Thoracic aorta (tissue), 2 donors: ENCODE measurements at places on chromosomes 6 and 20.

- no peak for DNase-seq
These were observed 6.4 kb upstream of the PSMG4 start for GRCh38 chr6:3252369-3252768.

GRCh38 chr6:65595540-65595939 lies 111.5 kb downstream of the EYS start:
- DNase-seq = no peak

GRCh38 chr6:1962201-1962600 lies 283.2 kb downstream of the GMDS start:
- DNase-seq = no peak

- DNase-seq = no peak
These were observed 84.2 kb downstream of the EZR start for GRCh38 chr6:158735009-158735408.

DNA sequence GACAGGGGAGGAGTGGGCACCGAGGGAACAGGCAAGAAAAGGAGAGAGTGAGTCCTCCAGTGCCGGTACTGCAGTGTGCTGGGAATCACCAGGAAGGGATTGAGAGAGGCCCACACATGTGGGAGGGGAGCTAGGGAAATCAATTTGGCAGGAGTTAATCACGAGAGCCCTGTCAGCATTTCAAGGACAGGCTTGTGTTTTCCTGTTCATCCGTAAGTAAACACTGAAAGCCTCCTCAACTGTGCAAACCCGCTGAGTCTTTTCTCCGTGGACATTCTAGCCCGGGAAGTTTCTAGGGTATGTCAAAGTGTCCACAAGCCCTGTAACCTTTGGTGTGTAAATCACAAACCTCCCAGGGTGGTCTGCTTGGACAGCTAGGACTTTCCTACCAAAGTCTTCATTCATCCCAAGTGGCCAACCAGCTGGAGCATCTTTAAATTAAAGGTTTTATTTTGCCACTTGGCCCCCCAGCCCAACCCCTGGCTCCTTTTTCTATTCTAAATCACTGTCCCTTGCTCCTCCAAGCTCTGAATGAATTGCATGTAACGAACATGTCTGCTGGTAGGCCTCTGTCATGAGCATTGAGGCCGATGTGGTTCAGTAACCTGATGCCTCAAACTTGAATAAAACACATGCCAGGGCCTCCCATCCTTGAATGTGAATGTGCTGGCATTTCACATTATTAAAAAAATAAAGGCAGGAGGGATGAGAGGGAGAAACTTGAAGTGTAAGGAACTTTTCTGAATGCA lies 149.1 kb downstream of the ZNF217 start:
- DNase-seq = no peak

DNA sequence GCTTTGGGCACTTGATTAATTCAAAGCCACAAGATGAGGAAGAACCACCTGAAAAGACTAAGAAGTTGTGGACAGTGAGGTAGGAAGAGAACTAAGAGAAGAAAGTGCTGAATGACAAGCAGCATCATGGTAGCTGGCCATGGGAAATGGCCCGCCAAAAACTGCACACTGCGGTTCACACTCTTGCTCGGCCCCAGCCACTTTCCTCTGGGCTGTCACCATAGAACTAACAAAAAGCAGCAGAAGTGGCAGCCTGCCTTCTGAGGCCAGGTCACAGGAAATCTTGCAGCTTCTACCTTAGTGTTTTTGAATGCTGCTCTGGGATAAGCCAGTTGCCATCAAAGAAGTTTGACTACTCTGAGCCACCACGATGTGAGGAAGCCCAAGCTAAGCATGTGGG lies 34.8 kb upstream of the ZNFX1 start:
- DNase-seq = no peak
